Caki2 (cell line): ENCODE measurements at places on chromosomes 5 and 9. TPM values are rescaled to one million over a fixed set of nuclear protein-coding genes. Genes with fewer than 3 reads are reported as not detected.

DNA sequence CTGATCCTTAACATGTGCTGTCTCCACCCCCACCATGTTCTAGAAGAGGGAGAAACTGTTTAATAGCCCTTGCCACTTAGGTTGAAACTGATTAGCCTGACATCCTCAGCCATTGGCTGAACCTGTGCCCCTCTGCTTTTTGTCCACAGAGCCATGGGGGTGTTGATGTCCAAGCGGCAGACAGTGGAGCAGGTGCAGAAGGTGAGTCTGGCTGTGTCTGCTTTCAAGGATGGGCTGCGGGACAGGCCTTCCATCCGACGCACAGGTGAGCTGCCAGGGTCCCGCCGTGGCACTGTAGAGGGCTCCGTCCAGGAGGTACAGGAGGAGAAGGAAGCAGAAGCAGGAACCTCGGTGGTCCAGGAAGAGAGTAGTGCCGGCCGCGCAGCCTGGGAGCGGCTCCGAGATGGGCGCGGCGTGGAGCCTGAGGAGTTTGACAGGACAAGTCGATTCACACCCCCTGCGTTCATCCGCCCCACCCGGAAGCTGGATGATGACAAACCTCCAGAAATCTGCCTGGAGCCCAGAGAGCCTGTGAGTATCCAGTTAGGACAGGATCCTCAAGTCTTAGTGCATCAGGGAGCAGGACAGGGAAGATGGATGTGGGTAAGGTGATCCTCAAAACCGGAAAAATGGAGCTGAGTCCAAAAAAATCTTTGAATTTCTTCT, 13.2 kb downstream of the PHF24 start:
- no peak for DNase-seq

GRCh38 chr5:136053336-136054141, 24.8 kb downstream of the TGFBI start:
- DNase-seq: peak; percentile 97

DNA sequence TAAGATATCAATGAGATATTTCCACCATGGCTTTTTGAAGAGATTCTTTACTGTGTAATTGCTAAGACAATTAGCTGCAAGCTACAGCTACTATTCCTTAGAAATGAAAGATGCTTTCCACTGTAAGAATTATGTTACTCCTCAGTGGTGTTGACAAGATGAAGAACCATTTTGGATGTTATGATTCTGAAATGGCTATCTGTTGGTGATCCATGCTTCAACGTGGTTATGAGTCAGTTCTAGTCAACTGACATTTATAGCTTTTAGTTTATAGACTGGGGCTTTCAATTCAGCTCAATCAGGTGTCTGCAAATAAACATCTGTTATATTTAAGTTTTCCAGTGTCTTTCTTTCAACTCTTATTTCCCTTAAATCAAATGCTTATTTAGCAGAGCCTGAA, 93.7 kb downstream of the SGCD start:
- DNase-seq: no peak

GRCh38 chr5:100306000-100306399, 229.2 kb upstream of the FAM174A start:
- no peak for DNase-seq

DNA sequence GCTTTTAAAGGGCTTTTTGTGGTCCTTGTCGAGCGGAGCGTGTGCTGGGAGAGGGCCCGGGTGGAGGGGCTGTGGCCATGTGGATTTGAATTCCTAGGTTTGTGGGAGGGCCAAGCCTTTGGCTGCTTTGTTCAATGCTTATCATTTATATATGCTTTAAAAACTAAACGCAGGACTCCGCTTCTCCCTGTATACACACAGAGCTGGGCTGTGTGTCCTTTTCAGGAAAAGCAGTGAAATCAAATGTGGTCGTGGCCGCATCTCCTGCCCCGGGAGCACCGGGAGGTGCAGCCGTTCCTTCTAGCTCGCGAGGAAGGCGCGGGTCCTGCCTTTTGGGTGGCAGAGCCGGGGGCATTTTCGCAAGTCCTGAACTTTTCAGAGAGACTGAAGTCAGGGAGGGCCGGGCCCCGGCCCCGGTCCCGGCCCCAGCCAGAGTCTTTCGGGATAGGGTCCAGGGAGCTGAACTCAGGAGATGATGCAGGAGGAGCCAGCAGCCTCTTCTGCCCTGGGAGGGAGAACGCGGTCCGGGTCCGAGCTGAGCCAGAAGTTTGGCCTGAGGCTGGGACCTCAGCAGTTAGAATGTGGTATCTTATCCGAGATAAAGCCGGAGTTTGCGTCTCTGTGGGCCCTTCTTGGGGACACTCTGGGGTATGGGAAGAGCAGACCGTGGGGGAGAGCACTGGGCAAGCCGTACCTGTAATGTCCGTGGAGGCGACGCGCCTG, 158.8 kb downstream of the C9orf152 start:
- peak; percentile 47 for DNase-seq

GRCh38 chr9:26142201-26142600, 464.0 kb upstream of the TUSC1 start:
- no peak for DNase-seq

Gene SPATA6L
- total RNA-seq: 0.20 and 4.4 TPM in 2 replicates
